Endothelial cell (in vitro differentiated cells): ENCODE measurements at places on chromosomes 2 and 18. TPM values are rescaled to one million over a fixed set of nuclear protein-coding genes. Genes with fewer than 3 reads are reported as not detected.

- DNase-seq = no peak
Measured at GRCh38 chr2:65092791-65093190, 36.6 kb downstream of the CEP68 start.

Gene DIPK1C
- total RNA-seq = 0.21 TPM

Gene CFAP65
- total RNA-seq = 0.59 TPM

Gene DCDC2C
- total RNA-seq = not detected
